ENCODE measurements at places on chromosomes 7 and 10.

GRCh38 chr10:3233486-3233990 is 61.0 kb upstream of the PITRM1 start:
- no peak for DNase-seq

DNA sequence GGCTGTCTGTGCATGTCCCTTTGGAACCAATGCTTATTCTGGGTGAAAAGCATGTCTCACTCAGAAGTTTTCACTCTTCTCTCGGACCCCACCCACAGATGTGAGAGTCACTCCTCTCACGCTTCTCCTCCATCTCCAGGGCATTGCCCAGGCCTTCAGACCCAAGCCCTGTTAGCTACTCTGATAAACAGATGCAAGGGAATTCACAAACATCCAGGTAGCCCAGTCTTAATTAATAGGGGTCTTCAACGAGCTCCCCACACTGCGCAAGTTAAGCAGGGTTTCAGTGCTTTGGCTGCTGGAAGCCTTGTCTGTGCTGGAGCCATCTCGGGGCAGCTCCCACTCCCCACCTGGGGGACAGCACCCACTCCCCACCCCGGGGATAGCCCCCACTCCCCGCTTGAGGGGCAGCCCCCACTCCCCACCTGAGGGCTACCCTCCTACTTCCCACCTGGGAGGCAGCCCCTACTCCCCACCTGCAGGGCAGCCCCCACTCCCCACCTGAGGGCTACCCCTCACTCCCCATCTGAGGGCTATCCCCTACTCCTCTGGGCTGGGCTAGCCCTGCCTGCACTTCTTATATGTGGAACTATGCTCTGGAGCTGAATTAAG is 8.7 kb downstream of the PKD1L1 start:
- DNase-seq = no peak

DNA sequence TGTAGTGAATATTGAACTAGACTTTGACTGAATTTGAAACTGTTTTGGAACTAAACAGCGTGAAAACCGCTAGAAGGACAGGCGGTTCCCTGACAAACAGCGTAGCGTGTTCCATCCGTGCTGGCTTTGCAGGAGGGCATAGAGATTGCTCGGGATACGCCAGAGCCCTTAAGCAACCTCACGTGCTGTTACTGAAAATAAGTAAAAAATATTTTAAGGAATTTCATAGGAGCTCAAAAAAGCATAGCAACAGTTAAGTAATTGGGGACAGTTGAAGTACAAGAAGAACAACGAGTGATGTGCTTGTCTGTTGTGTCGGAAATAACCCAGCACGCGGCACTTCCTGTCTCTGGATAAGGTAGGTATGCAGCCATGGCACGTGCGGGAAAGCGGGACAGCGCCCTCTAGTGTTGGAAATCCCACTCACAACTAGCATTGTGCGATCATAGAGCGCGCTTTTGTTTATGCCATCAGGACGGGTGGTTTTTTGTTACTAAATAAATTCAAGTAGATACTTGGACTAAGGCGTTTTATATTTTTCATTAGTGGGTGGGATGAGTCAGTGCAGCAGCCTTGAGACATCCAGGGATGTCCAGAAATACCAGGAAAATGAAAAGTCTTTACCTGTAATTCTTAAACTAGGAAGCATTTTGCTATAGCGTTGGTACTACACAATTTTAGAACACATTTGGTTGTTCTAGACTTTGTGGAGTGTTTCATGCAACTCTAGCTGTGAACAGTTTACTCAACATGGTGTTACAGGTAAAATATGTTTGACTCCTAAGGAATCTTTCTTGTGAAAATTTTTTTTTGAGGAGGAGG is 50.4 kb downstream of the DNAJB6 start:
- DNase-seq = peak; percentile 18

DNA sequence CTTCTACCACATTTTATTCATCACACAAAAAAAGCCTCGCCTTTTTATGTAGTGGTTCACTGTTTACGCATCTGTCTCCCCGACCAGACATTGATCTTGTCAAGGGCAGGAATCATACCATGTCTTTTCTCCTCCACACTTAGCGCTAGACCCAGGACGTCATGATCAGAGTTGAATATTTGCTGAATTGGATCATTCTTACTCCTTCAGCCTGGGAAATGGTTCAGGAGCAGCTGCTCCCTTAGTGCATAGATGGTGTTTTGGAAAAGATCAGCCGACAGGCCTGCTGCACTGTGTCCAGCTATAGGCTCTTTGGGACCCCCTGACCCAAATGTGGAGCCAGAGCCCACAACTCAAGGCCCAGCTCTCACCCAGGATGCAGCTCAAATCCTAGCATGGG is 249.1 kb upstream of the TMEM72 start:
- DNase-seq = no peak

- no peak for DNase-seq
Observed at GRCh38 chr10:105070952-105071351, 429.9 kb downstream of the SORCS3 start.

- DNase-seq = no peak
Observed at GRCh38 chr7:106522696-106523095, 138.3 kb downstream of the CCDC71L start.

GRCh38 chr10:104286939-104287338 is 18.0 kb downstream of the GSTO2 start:
- no peak for DNase-seq

DNA sequence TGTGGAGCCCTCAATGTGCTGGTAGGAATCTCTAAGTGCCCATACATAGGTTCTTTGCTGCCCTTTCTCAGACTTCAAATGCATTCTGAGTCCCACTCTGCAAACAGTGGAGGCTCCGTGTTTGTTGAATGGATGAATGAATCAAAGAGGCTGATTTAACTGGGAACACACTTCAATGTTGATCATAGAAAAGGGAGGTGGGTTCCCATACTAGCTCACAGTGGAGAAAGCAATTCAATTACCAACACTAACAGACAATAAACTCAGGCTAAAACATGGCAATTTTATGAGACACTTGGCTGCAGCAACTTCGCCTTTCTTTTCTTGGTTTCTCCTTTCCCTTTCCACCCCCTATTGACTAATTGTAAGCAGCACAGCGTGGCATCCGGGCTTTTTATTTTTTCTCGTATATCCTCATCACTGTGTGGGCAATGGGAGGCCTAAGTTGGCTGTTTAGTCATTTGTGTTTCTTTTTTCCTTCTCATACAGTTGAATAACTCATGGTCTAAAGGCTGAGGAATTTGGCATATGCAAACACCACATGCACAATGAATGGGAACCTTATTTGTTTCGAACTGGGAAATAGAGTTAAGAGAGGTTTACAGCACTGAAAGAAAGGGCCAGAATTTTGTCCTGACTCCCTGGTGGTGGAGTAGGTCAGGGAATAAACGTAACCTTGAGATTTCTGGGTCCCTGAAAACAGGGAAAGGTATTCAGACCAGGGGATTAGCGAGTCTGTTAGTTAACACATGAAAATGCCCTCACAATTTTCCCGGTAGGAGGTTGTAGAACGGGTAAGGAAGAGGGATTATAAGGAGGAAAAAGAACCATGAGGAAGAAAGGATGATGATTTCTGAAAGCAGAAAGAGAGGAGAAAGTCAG is 858.5 kb downstream of the KCNMA1 start:
- peak; percentile 28 for DNase-seq

DNA sequence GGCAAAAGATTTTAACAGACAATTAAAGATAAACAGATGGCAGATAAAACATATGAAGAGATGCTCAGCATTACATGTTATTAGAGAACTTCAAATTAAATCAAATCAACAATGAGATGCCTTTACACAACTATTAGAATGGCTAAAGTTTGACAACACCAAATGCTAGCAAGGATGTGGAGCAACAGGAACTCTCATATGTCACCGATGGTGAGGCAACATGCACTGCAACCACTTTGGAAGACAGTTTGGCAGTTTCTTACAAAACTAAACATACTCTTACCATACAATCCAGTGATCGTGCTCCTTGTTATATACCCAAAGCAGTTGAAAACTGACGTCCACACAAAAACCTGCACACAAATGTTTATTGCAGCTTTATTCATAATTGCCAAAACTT is 13.7 kb upstream of the ATE1 start:
- DNase-seq = no peak

DNA sequence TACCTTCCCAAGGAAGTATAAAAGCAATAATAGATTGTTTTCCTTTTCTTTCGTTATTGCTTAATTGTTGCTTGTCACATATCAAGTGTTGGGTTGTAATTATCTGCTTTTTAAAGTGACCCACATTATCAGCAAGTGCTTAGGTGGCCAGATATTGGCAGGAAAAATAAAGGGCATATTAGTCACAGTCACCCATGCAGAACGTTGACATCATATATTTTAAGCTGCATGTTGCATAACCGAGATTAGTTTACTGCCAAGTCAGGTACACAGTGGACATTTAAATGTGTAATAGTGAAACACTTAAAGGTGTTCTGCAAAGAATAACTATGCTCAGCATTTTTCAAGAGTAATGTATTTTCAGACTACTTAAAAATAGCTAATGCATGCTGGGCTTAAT is 11.4 kb downstream of the NEBL start:
- no peak for DNase-seq

DNA sequence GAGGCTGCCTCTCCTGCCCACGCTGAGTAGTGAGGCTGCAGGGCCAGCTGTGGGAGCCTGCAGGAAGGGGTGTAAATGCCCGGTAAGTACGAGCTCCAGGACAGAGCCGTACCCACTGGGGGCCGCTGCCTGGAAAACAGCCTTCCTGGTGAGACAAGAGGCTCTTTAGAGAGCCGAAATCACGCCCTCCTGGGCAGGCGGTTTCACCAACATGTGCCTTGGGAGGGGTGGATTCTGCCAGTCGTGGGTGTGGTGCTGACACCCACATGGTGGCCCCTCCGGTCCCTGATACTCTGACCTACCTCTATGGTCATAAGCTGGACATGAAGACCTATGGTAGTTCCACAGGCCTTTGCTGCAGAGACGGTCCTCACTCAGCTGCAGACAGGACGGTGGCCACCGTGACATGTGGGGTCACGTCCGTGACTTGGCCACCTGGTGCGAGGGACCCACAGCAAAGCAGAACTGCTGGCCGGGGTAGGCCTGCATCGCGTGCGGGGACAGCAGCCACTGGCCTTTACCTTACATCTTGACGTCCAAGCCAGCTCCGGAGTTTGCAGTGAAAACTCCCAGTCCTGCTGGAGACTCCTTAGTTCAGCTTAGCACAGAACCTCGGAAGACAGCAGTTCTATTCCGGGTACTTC is 46.9 kb downstream of the PITRM1 start:
- no peak for DNase-seq

GRCh38 chr10:128016423-128017060 is 109.6 kb downstream of the PTPRE start:
- no peak for DNase-seq

DNA sequence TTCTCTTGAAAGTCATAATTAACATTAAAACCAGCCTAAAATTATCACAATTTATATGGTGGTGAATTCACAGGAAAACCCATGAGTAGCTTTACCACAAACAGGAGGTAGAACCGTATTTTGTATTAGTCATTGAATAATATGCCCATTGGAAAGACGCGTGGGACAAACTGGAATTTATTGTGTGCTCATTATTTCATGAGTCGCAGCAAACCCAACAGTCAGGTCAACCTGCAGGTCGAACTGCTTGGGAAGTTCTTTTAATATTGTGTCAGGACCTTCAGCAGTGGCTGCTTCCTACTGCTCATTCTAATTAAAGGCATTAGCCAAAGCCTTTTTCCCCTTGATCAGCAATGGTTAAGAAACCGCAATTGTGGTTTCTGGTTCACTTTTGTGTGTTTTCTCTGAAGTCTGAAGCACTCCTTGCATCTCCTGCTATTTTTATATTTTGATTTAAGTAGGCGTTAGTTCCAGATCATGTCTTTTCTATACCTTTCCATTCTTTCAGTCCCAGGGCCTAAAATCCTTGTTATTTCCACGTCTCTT is 100.1 kb downstream of the RAB11FIP2 start:
- no peak for DNase-seq

GRCh38 chr7:155624412-155624811 is 20.0 kb upstream of the RBM33 start:
- no peak for DNase-seq

- DNase-seq = no peak
Observed at GRCh38 chr10:87974769-87975168, 111.3 kb downstream of the PTEN start.

- DNase-seq = no peak
Observed at GRCh38 chr10:132172091-132173066, 14.4 kb upstream of the DPYSL4 start.

Data from amniotic stem cell (primary cell).